ENCODE measurements at places on chromosomes 13 and 19.

- DNase-seq: no peak
Observed at GRCh38 chr13:76329004-76329403, 557.2 kb downstream of the KCTD12 start.

- peak; percentile 54 for DNase-seq
Observed at GRCh38 chr19:46076951-46077814, 36.4 kb upstream of the IGFL4 start.

GRCh38 chr19:2193807-2194206 is 30.1 kb downstream of the DOT1L start:
- DNase-seq: no peak

GRCh38 chr13:106443607-106444322 is 91.7 kb downstream of the EFNB2 start:
- DNase-seq: no peak

DNA sequence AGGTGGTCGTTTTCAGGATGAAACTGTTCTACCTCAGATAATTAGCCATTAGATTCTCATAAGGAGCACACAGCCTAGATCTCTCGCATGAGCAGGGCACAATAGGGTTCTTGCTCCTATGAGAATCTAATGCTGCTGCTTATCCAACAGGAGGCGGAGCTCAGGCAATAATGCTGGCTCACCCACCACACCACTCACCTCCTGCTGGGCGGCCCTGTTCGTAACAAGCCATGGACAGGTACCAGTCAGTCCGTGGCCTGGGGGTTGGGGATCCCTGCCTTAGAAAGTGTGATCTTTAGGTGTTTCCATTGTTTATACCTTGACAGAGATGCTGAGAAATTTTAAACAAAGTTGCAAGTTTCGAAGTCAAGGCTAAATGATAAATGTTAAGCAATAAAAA is 344.6 kb upstream of the HTR2A start:
- no peak for DNase-seq

- no peak for DNase-seq
Observed at GRCh38 chr13:107020393-107020792, 452.5 kb upstream of the ARGLU1 start.

GRCh38 chr13:95406176-95406575 is 104.9 kb upstream of the ABCC4 start:
- DNase-seq: no peak

DNA sequence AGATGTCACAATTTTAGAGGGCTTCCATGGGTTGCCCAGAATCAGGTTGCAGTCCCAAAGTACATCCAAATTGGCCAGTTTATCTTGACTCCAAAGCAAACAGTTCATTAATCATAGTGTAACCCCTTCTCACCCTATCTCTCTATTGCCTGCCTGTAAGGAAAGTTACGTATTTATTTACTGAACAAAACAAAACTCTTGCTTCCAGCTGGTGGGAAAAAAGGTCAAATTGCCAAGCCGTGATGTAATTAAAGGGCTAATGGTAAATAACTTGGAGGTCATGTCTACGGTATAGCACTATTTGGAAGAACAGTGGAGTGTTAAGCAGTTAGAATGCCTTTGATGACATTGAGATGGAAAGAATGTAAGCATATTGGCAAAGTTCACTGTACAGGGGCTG is 214.0 kb downstream of the DLEU7 start:
- DNase-seq: no peak

DNA sequence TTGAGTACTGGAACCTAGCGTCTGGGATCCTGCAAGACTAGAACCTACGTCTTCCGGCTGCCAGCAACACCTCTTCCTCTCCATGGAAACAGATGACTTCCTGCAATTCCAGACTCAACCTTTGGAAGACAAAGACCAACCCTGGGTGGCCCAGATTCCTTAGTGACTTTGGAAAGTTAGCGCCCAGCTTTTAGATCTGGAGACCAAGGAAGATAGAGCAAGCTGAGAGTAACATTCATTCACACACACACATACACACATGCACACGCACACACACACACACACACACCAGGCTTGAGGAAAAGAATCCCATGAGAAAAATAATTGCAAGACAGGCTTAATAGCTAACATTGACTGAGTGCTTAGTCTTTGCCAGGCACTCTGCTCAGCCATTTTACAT is 788.9 kb downstream of the UQCRFS1 start:
- DNase-seq: no peak

DNA sequence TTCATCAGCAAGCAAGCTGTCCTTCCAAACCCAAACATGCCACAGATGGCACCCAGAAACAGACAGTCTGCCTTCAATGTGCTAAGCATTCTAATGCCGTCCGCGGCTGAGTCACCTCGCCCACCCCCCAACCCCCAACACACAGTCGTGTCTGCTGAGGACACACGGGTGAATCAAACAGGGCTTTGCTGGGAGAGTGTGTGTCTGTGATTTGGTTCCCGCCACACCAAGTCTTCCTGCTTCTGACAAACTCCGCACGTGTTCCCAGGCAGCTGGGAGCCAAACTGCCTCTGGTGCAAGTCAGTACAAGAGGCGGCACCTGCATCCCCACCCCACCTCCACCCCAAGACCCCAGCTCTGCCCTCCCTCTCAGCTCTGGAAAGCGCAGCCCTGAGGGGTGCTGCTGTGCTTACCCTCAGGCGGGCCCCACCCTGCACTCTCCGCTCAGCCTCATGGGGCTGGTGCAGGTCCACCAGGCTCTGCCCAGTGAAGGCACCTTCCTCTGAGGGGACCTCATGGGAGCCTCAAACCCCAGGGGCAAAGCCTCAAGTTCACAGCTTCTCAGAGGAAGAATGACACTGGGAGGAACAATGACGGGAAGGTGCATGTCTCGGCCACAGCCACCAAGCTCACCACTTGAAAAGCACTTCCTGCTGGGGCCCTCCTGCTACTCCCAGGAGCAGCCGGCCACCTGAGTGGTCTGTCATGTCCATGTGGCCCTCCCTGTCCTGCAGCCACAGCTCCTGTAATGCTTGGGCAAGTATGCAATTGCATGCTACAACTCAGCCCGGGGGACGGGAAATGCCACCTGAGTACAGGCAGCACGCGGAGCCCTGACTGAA is 15.0 kb upstream of the SLC35E1 start:
- DNase-seq: no peak

DNA sequence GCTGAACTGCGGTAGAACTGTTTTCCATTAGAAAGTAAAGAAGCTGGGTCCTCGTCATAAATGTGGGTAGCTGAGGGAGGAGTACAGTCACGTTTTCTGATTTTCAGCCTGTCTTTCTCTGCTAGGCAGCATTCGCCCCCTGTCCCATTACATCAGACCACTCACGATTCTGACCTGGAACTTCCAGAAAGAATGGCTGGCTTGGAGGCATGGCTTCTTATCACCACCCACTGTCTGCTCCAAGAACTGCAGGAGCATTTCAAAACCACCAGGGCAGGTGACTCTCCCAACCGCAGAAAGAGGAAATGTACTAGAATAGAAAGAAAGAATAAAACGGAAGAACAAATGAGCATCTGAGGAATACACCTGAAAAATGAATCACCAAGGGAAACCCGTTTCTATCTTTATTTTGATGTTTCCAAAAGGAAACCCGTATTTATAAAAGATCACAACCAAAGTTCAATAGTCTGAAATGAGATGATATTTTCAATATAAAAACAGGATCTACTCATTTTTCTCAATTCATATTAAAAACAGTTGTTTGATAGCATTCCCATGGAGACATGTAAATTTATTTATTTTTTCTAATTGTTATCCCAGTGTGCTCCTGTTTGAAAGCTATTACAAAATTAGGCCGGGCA is 22.1 kb upstream of the POMP start:
- DNase-seq: peak; percentile 31

DNA sequence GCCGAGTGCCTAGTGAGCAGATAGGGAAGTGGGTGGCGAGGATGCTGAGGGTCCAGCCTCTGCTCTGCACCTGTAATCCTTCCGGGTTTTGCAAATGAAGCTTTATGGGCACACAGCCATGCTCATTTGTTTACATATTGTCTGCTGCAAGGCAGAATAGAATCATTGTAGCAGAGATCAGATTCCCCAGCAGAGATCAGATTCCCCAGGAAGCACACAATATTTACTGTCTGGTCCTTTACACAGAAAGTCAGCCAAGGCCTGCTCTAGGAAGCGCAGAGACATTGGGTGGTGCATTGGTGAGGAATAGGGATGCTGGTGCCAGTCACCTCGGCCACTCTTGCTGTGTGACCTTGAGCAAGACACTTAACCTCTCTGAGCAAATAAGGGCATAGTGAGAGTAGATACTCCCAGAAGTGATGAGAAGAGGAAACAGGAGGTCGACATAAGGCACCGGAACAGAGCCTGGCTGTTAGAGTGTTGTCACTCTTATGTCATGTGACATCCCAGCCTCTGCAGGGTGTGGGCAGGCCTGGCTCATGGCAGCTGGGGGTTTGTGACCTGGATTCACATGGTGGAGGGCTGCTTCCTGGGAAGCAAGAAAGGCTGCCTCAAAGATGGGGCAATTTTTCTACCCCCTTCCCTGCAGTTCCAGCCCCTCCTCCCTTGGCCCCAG is 25.6 kb downstream of the CARM1 start:
- DNase-seq: no peak

GRCh38 chr19:33756177-33756576 is 40.5 kb upstream of the KCTD15 start:
- DNase-seq: no peak

DNA sequence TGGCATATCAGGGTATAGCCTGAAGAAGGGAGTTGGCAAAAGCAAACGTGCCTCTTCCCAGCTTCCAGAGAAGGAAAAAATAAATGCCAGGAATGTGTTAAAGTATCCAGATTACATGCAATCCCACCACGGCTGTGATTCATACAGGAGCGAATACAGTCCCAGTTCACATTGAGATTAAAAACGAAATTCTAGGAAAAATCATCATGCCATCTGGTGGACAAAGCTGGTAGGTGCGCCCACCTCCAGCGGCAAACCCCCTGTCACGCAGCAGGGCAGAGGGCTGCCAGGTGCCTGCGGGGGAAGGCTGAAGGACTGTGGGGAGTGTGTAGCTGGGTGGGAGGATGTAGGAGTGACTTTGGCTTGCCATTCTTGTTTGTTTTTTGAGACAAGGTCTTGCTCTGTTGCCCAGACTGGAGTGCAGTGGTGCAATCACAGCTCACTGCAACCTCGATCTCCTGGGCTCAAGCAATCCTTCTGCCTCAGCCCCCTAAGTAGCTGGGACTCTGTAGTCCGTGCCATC is 6.4 kb upstream of the DMWD start:
- no peak for DNase-seq

GRCh38 chr13:30116379-30116778 is 191.0 kb downstream of the KATNAL1 start:
- no peak for DNase-seq

DNA sequence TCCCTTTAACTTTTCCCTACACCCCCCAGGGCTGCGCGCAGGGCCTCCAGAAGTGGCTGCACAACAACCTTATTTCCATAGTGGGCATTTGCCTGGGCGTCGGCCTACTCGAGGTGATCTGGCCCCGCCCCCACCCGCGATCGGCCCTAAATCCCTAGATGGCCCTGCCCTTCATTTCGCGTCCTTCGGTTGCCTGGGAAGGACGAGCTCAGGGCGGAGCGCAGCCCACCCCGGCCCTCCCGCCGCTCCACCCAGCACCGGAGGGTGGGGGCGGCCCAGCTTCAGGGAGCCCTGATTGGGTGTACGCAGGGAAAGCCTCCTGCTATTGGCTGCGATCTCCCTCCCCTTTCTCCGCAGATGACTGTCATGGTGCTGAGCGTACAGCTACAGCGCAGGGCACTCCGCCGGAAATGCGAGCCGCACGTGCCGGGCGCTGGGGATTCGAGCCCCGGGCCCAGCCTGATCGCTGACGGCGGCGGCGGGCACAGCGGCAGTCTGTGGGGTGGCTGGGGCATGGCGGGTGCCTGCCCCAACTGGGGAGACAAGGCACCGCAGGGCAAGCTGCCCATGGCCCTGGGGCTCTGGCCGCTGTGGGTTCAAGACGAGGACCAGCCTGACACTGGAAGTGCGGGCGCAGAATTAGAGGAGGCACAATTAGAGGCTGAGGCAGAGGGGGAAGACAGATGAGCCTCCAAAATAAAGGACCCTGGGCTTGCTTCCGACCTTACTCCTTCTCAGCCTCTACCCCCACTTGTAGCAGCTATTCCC is 4.3 kb downstream of the CD37 start:
- DNase-seq: peak; percentile 85

DNA sequence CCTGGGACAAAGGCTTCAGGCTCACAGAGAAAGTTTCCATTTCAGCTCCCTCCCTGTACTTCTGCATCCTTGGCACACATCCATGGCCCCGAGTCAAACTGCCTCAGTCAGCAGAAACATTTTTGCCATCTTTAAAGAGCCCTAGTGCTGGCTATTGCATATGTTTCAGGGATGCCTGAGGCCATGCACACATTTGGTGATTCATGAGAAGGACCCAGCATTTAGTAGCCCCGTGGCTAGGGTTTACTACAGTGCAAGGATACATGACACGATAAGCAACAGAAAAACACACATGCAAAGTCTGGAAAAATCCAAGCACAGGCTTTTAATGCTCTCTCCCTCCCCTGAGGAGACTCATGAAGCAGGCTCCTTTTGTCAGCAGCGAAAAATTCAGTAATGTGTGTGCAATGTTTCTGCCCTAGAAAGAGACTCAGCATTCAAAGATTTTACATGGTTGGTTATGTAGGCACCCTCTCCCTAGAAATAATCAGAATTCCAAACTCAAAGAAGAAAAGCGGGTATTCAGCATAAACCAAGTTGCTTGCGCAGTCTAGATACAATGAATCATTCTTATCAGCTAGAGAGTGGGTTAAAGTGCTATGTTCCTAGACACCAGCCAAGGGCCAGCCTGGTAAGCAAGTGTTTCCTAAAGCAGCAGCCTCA is 17.6 kb downstream of the ACOD1 start:
- DNase-seq: no peak

DNA sequence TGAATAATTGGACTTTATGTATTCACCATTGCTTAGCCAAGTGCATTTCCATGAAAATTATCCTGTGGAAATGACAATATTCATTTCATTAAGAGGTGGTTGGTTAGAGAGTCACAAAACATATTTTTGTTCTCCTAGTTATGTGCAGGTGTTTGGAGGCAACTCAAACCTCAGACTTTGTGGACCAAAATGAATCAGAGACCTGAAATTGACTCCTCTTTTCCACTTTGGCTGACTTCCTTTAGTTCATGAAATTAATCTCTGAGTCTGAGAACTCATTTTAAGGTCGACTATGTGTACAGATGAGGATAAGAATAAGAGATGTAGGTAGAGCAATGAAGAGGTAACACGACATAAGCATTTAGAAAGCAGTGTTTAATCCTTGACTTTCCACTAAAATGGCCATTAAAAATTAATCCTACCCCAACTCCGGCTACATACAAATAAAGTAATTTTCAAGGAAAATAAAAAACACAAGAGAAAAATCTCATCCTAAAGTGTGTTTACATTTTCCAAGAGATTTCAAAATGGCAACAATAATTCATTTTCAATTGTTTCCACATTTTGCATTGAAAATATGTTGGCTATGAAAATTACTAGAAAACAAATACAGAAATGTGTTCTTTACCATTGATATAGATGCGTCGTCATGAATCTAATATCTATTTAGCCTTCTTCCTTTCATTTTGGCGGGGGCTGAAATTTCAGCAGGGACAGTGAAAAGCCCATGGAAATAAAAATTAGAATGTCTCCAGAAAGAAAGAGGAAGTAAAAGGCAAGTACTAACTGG is 185.4 kb upstream of the CSNK1A1L start:
- DNase-seq: no peak
